ENCODE measurements at places on chromosomes 4 and X.

DNA sequence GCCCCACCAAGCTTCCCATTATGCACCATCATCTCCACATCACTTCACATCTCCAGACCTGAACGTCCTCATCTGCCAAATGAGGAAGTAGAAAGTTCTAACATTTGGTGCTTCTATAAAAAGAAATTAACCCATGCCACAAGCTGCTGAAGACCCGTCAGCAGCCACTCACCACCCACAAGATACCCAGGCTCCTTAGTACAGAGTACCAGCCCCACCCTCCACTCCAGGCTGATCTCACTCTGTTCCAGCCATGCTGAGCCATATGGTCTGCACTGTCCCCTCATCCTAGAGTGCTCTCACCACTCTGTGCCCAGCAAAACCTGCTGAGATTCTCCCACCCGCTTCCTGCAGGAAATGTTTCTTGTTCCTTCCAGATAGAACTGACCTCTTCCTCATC is 240.8 kb upstream of the PPARGC1A start:
- DNase-seq, result no peak

DNA sequence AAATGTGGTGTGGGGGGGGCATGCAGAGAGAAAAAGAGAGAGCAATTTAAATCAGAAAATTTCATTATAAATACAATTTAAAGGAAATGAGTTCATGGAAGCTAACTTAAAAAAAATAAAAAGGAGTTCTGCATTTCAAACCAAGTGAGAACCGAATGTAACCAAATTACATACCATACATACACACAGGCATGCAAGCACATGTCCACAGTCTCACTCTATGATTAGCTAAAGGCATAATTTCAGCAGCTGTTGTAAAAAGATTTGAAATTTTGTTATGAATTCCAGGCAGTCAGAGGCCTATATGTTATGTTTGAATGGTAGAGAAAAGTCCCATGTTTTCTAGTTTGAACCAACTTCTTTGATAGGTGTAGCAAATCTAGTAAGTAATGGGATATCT is 611.6 kb upstream of the ADGRL3 start:
- DNase-seq, result no peak

- DNase-seq, result no peak
These were observed 2.9 kb downstream of the STIM2 start for GRCh38 chr4:26863512-26863911.

DNA sequence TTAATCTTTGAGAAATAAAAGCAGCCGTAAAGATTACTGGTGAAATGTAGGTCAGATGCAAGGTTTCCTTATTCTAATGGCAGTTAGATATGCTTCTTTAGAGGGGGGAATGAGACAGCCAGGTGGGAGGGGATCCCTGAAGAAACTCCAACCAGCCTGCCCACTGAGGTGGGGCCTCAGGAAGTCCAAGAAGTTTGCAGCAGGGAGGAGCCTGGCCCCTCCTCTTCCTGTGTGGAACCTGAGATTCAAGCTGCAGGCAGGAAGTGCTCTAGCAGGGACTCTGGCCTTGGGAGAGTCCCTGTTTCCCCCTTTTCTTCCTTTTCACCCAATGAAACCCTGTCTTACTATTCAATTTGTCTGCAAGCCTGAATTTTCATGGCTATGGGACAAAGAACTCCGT is 101.4 kb upstream of the SLITRK2 start:
- DNase-seq, result no peak

DNA sequence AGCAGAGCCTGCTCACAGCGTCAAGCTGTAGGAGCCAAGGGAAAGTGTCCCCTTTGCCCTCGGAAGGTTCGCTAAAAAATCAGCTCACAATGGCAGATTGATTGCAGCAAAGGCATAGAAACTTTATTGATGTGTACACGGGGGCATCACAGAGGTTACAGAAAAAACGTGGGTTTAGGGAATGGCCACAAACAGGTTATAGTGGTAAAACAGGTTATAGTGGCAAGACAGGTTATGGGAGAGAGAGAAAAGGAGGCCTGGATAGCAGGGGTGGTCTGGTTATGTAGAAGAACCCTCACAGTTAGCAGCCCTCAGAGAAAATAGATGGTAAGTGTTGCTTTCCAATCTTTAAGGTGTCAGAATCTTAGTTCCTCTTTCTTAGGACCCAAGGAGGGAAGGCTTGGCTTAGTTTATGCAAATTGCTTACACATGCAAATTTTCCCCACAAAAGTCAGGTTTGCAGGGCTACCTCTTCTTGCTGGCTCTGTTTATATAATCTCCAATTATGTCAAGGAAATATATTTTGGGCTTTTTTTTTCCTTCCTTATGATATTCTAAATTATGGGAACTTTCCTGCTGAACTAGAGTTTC is 113.7 kb downstream of the BMP15 start:
- no peak for DNase-seq

GRCh38 chrX:6738518-6739470 is 203.9 kb upstream of the VCX3A start:
- DNase-seq, result no peak
